ENCODE measurements at places on chromosomes 12 and 14.

- DNase-seq: no peak
Observed at GRCh38 chr12:111064982-111065381, 144.6 kb upstream of the MYL2 start.

DNA sequence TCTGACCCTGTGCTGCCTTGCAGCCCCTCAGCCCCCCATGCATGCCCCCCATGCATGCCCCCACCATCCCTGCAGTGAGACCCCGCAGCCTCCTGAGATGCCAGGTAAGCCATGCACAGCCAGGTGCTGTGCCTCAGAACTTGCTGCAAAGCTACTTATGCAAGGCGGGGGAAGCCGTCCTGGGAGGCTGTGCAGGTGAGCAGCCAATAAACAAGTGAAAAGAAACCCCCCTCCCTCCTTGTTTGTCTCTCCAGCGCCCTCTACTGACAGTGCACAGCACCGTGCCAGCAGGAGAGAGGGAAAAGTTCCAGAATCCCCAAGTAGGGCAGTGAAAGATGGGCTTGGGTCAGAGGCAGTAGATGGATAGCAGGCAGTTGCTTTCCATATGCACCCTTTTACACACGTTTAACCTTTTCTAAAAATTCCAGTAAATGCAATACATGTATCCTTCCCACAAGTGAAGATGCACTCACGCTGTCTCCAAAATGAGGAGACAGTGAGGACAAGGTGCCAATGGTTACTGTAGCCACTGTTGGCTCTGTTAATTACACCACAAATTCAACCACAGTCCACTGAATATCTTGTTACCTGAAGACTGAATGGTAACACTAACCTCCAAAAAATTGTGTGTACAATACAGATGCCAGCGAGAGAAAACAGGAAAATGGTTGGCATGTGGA is 18.0 kb downstream of the TNFAIP2 start:
- no peak for DNase-seq

DNA sequence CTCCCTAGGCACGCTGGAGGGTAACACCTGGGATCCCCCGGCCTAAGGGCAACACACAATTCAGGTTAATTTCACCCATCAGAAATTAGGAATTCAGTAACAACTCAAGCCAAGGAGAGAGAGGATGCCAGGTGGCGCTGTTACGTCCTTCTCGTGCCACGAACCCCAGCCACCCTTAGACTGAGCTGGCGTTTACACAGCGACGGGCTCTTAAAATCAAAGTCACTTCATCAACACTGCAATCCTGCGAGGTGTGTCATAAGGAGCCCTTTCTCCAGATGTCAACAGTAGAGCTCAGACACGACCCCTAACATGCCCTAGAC is 110.6 kb upstream of the TMEM132D start:
- DNase-seq: no peak

- no peak for DNase-seq
Observed at GRCh38 chr14:105157872-105158271, 10.7 kb downstream of the JAG2 start.

DNA sequence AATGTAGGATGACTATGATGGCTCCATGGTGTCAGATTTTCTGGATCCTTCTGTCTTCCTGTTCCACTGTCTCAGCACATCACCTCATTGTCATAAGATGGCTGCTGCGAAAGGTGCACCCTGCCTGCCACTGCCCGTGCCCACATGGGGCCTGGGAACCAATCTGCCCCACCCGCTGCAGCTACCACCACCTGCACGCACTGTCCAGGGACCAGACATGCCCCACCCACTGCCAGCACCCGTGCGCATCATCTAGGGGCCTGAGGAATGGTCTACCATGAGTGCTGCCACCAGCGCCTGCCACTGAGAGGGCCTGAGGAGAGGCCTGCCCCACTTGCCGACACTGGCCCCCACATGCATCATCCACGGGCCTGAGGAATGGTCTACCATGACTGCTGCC is 23.8 kb downstream of the CYP46A1 start:
- no peak for DNase-seq

DNA sequence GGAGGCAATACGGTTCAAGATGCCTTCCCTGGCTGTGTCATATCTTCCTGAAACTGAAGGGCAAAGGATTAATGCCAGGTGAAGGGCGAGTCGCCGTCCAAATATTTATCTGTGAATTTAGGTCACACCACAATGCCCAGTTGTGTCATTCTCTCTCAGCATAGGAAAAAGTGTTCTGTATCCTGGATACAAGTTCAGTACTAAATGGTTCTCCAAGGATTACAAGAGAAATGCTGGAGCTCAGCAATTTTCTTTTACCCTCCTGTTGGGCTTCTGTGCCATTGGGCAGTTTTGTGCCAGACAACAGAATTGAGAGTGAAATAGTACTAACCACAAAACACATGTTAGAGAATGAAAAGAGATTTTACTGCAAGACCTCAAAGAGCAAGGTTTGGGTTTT is 493.9 kb downstream of the EGLN3 start:
- DNase-seq: no peak

GRCh38 chr12:121494093-121494787 is 86.6 kb downstream of the KDM2B start:
- DNase-seq: peak; percentile 31

DNA sequence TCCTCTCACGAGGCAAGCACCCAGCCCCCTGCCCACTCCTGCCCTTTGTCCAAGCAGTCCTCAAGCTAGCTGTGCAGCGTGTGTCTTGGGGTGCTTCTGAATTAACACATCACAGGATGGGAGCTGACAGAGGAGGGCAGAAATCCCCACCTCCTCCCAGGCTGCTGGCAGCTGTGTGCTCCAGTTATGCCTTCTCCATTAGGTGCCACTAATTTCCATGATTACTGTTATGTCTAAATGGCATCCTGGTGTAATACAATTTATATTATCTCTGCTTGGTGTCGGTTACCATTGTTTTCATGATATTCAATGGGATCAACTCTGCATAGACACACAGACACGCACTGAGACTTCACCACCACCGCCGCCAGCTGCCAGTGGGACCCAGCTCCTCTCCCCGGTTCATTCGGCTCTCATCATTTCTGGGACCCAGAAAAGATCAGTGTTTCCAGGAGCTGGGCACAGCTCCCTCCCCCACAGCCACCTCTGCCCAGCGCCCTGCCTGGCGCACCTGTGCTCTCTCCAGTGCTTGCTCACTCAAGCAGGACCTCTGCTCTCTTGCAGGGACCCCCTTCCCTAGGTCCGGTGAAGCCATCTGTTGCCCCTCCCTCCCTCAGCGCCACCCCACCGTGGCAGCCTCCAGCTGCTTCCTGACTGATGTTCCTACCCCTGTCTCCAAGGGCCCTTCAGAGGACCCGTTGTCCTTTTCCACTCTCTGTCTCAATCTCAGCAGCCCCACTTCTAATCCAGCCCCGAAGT is 167.5 kb upstream of the FKBP4 start:
- no peak for DNase-seq

DNA sequence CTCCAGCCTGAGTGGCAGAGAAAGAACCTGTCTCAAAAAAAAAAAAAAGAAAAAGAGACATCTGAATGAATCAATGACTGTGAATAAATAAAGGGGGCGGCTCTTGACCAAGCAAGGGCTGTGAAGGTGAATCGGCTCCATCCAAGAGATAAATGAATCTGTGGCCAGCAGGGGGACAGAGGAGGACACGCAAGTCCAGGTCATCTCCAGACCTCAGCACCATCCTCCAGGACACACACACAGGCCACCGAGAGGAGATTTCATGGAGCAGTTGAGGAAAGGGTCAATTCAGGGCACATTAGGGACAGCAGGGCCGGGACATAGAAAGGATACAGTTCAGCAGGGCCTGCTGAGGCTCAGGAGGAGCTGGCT is 21.6 kb downstream of the TRPV4 start:
- DNase-seq: no peak

- peak; percentile 65 for DNase-seq
Observed at GRCh38 chr12:105330283-105330930, at the start of gene C12orf75. Gene C12orf75, plus strand, starts transcription at chr12:105330691. Its CDS starts 201 bp downstream, at chr12:105330892.

GRCh38 chr14:67510836-67511235 is 22.3 kb upstream of the PLEKHH1 start:
- DNase-seq: no peak

DNA sequence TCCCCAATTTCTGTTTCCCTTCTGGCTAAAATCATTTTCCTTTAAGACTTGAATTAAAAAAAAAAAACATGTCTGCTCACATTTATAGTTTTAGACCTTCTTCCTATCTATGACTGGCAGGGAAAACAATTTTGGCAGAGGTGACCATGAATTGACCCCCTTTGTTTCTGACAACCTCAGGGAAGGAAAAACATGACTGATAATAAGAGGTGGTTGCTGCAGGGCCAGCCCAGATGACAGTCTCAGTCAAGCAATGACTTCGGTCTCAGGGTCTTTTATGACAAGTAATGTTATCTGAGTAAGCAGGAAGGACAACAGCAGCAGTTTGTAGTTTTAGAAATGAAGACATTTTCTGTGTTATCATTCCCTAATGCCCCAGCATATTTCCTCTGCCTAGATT is 430.9 kb downstream of the LRIG3 start:
- DNase-seq: no peak

GRCh38 chr12:104056419-104056972 is 6.5 kb upstream of the GLT8D2 start:
- no peak for DNase-seq

DNA sequence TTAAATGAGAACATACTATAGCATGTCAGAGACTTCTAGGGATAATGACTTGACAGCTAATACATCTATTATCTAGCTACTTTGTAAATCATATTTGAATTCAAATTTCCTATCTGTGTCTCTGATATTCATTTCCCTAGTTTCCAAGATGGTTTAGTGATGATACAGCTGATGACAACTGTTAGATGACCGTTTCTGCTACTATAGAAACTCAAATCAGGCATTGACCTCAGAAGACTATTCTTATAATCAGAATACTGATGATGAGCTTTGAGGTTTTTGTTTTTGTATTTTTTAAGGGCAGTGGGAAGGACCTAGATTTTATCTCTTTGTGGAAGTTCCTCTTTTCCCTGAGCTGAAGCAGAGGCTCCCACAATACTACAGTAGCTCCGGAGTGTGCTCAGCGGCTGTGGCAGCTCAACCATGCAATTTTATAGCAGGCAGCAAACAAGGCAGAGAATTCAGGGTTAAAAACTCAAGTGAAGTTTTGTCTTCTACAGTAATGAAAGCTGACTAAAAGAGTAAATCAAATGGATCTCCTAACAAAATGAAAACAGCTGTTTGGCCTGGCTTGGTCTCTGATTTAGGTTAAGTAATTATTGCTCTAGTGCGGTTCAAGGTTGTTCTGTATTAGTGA is 145.1 kb downstream of the SLC25A21 start:
- no peak for DNase-seq

GRCh38 chr14:91419451-91419850 is 1.8 kb upstream of the CCDC88C start:
- no peak for DNase-seq

- DNase-seq: no peak
Observed at GRCh38 chr14:68199554-68200151, 380.1 kb downstream of the RAD51B start.

- no peak for DNase-seq
Observed at GRCh38 chr12:88432531-88433490, 147.5 kb downstream of the KITLG start.

DNA sequence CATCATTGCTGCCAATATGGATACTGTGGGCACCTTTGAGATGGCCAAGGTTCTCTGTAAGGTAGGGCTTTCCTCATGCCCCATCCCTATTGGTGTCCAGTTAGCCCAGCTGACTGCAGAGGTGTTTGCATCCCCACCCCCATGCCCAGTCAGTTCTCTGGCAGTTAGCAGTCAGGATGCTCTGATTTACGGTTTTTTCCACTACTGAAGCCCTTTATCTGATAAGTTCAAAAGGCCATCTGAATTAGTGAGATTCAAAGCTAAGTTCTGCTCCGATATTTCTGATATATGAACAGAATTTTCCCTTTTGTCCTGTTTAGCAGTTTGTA is 773 bp downstream of the GMPR2 start:
- no peak for DNase-seq

GRCh38 chr12:44812062-44812461 is 64.1 kb downstream of the NELL2 start:
- DNase-seq: no peak

DNA sequence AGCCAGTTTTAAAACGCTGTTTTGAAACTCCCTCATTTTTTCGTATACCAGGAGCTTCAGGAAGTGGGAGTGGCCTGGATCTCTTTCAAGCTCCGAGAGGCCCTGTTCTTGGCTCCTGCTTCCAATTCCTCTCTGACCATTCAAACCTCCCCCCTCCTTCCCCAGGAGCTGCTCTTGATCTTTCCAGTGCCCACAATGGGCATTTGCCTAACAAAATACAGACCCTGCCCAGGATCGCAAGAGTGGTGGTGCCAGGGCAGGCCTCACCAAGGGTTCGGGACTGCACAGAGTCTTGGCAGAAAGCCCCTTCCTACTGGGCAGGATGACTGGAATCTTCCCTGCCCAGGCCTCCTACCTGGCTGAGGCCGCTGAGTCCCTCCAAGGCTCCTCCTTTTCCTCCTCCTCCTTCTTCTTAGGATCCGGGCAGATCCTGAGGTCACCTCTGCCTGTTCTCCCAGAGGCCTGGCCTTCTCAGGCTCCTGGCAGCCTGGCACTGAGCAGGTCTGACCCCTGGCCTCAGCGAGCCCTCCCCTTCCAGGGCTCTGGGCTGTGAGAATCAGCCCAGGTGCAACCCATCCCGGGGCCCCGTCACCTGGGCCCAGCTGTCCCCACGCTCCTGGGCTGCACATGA is 46.9 kb upstream of the NOS1 start:
- DNase-seq: no peak

- no peak for DNase-seq
Observed at GRCh38 chr12:118328486-118329330, 44.0 kb downstream of the TAOK3 start.

DNA sequence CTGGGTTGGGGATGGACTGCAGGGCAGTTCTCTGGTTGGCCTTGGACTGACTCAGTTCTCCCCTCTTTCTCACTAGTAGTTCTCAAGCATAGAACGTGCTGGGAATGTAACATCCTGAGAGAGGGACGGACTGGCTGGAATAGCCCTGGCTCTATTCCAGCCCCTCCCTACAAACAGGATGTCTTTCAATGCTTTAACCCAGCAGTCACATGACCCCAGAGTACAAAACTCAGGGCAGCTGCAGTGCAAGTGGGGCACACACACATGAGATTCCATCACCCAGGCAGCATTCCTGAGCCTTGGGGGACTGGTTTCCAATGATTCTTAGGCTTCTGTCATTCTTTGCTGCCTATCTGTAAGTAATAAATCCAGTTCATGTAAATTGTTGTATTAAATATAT is 1.6 kb upstream of the ACOT6 start:
- DNase-seq: no peak

GRCh38 chr12:100391856-100392255 is 35.0 kb downstream of the SLC17A8 start:
- DNase-seq: no peak

- no peak for DNase-seq
Observed at GRCh38 chr12:4960547-4960946, 50.8 kb downstream of the KCNA1 start.

- no peak for DNase-seq
Observed at GRCh38 chr14:67806246-67806645, 10.1 kb downstream of the ZFYVE26 start.
